ENCODE measurements at places on chromosomes 3 and 15. TPM values are rescaled to one million over a fixed set of nuclear protein-coding genes. Genes with fewer than 3 reads are reported as not detected.

Gene CCR3
- not detected for total RNA-seq

Gene ZNF385D
- not detected for total RNA-seq

Gene AMIGO3
- total RNA-seq: 0.32 TPM

Gene LIPH
- not detected for total RNA-seq

Gene SPRED1
- total RNA-seq: 23.1 TPM

Gene CXCR6
- not detected for total RNA-seq

Gene TRAT1
- total RNA-seq: not detected

Gene TBCCD1
- 26.9 TPM for total RNA-seq

Gene NIT2
- 11.4 TPM for total RNA-seq

Gene AMT
- total RNA-seq: 0.91 TPM

Gene NLGN1
- total RNA-seq: 11.7 TPM

Gene CCDC39
- not detected for total RNA-seq

Gene IREB2
- 31.8 TPM for total RNA-seq

Gene ATOSA
- 24.0 TPM for total RNA-seq

Gene ECE2
- not detected for total RNA-seq

Gene RARRES1
- 1.1 TPM for total RNA-seq

Gene TRH
- total RNA-seq: not detected

Gene SAMMSON
- total RNA-seq: not detected

Gene C3orf18
- 2.9 TPM for total RNA-seq

Gene CD80
- not detected for total RNA-seq

Gene GALNT15
- 8.7 TPM for total RNA-seq

Gene LRRK1
- 5.2 TPM for total RNA-seq

Gene TWF2
- total RNA-seq: 168 TPM

Gene IGSF11
- not detected for total RNA-seq

Gene GMNC
- not detected for total RNA-seq

Gene TM4SF4
- total RNA-seq: not detected

Gene CHRM5
- total RNA-seq: not detected

Gene SEMA5B
- not detected for total RNA-seq

Gene SLCO2A1
- total RNA-seq: 0.65 TPM

Gene CD200R1L
- not detected for total RNA-seq

Gene LMAN1L
- not detected for total RNA-seq

Gene LRRN1
- not detected for total RNA-seq

Measured in epithelial cell of umbilical artery (primary cell).